ENCODE measurements at places on chromosomes 7 and 10.

- DNase-seq, result no peak
These were observed 5.3 kb downstream of the NRP1 start for GRCh38 chr10:33329178-33329577.

DNA sequence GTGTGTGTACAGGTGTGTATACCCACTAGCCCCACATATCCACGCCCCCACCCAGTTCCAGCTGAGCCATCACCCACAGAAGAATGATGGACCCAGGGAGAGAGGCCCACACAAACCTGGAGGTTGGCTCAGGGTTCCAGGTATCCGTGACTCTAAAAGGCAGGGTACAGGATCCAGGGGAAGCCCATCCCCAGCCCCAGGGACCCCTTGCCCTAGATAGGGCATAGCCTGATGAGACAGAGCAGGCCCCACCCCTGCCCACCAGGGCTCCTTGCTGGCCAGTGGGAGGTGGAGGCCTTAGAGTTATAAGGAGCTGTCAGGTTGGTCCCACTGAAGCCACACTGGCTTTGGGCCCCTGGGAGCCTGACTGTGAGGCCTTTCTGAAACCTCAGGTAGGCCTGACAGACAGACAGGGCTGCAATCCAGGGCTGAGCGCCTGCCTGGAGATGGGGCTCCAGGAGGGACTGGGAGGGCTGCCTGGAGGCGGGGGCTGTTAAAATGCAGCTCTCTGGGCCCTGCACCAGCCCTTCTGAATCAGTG is 93.5 kb downstream of the WDR11 start:
- no peak for DNase-seq

GRCh38 chr7:122686360-122686878 is 12.5 kb downstream of the RNF133 start:
- DNase-seq, result no peak

DNA sequence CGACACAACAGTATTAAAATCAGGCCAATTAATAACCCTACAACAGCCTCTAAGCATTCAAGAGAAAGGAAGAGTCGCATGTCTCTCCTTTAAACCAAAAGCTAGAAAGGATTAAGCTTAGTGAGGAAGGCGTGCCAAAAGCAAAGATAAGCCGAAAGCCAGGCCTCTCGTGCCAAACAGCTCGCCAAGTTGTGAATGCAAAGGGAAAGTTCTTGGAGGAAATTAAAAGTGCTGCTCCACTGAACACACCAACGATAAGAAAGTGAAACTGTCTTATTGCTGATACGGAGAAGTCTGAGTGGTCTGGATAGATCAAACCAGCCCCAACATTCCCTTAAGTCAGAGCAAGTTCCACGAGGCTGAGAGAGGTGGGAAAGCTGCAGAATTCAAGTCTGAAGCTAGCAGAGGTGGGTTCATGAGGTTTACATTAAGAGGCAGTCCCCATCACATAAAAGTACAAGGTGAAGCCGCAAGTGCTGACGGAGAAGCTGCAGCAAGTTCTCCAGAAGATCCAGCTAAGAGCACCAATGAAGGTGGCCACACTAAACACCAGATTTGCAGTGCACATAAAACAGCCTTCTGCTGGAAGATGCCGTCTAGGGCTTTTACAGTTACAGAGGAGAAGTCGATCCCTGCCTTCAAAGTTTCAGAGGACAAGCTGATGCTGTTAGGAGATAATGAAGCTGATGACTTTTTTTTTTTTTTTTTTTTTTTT is 194.8 kb downstream of the MAD1L1 start:
- DNase-seq, result no peak

DNA sequence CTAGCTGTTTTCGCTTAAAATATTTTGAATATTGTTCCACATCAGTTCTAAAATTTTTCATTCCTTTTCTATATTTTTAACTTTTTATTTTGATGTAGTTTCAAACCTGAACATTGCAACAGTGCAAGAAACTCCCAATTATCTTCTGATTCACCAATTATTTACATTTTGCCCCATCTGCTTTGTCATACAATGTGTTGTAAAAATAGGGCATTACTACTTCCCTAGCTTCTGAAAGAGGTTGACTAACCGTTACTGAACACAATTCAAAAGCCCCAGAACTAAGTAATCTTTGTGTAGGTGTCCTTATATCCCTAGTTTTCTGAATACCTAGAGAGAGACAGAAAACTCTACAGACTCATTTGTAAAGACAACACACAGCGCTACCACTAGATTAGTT is 86.7 kb downstream of the AVL9 start:
- DNase-seq, result no peak

DNA sequence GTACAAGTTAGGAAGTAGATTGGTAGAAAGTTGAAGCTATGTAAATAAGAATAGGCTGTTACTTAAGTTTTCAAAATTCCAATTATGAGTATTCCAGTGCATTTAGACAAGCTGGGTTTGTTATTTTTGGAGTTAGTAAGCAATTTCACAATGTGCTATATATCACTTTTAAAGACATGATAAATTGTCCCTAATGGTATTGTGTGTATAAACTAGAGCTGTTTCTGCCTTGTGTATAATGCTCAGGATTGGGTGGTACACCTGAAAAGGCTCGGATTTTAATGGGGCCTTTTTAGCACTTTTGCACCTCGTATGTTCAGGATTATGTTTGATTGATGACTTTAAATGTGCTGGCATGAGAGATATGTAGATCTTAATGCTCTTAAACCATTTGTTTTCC is 175.8 kb downstream of the VTI1A start:
- no peak for DNase-seq

- no peak for DNase-seq
These were observed 322.6 kb upstream of the SEMA3D start for GRCh38 chr7:85509476-85509875.

DNA sequence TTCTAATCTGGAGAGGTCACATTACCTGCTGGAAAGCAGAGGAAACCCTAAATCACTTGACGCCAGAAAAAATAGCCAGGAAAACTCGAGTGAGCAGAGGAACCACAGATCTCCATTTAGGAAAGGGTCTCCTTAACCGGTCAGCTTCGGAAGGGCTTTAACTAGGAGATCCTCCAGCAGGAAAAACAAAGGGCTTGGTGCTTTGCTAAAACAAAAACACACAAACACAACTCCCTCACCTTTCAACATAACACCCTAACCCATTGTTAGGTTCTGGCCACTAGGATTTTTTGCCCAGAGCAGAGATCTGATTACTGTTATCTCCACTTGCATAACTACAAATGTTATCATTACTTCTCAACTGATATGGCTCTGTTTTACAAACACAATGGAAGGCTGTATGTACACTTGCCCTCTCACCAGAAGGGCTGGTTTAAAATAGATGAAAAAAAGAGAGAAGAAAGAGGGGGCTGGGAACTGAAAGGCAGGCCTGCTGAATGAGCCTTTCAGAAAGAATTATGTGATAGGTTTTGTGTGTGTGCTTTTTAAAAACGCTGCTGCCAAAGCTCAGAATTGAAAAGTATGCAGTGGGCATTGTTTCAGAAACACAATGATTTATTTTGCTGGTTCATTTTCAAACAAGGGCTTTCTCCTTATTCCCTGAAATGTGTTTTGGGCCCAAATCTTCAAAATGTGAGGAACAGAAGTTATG is 161.5 kb downstream of the FGFR2 start:
- peak; percentile 42 for DNase-seq

GRCh38 chr10:63382066-63382465 is 83.7 kb downstream of the JMJD1C start:
- no peak for DNase-seq
